ENCODE measurements at places on chromosomes 1 and 21.

DNA sequence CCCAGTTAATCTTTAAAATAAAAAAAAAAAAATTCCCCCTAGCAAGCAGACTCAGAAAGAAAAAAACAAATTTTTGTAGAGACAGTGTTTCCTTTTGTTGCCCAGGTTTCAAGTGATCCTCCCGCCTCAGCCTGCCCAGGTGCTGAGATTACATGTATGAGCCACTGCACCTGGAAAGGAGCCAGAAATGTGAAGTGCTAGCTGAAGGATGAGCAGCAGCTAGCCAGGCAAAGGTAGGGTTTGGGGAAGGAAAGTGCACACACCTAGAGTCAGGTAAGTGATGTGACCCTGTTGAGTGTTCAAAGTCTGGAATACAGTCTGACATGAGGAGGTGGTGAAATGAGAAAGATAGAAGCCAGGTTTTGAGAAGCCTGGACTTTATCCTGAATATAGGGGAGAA, 1.7 kb downstream of the AKR1A1 start:
- no peak for DNase-seq

- no peak for DNase-seq
Measured at GRCh38 chr1:51567653-51568052, 48.6 kb upstream of the EPS15 start.

GRCh38 chr1:160996178-160996577, 24.8 kb downstream of the F11R start:
- no peak for DNase-seq

DNA sequence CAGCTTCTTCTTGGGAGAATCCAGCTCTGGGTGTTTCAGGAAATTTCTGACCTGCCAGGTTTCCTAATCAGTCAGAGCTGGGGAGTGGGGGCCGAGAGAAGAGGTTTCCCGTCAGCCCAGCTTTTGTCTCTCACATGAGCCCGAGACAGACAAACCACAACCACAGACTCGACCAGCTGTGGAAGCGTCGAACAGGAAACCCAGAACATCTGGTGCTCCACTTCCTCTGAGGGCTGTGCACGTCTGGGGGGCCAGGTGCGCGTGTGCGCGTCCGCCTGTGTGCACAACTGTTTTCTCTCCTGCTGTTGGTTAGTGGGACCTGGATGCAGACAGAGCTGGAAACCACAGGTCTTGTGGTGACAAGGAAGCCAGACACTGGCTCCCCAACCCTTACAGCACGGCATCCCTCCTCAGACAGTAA, 113.0 kb upstream of the SLC25A33 start:
- peak; percentile 38 for DNase-seq

DNA sequence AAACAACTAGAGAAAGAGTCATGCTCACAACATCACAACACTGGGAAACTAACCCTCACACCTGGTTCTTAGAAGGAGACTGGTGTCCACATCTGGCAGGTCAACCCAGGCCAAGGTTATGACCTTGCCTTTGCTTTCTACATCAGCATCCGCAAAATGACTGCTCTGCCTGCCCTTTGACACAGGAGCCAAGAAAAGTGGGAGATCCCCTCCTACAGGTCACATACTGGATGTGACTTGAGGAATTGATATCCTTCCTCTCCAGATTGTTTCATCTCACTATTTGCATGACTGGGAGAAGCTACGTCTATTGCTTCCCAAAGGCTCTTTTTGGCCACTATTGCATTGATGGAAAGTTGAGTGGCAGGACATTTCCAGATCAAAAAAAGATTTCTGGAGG, 115.5 kb downstream of the MIS18A start:
- no peak for DNase-seq

DNA sequence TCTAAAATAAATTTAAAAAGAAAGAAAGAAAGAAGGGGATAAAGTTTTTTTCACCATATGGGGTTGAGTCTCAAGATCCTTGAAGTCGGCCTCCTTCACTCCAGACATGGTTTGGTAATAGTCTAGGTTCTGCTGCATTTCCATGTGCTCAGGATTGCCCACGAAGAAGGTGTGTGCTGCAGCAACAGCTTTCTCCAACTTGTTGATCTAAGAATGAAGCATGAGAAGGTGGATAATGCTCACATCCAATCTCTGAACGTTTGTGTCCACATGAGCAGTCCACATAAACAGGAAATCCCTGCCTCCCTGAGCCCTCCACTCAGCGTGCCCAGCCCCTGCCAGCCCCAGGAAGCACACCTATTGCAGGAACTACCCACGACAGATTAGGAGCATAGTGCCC, 4.6 kb downstream of the P3H1 start:
- DNase-seq, result no peak

DNA sequence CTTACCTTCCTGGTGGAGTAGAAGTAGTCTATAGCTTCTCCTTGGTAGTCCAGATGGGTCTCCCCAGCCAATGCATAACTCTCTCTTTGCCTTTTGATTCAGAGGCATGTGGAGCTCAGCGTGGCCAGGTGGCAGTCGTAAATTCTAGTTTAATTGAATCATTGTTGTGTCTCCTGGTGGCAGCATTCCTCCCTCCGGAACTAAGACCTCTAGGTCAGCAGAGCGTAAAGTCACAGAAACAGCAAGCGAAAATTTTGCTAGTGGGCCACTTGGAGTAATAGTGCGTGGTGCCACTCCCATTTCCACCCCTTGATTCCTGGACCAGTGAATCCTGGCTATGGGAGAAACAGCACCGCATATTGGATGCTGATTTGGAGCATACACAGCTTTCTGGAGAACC, 3.9 kb upstream of the TMPRSS2 start:
- DNase-seq, result no peak

GRCh38 chr1:109243860-109244552, 5.3 kb upstream of the CELSR2 start:
- DNase-seq, result no peak

DNA sequence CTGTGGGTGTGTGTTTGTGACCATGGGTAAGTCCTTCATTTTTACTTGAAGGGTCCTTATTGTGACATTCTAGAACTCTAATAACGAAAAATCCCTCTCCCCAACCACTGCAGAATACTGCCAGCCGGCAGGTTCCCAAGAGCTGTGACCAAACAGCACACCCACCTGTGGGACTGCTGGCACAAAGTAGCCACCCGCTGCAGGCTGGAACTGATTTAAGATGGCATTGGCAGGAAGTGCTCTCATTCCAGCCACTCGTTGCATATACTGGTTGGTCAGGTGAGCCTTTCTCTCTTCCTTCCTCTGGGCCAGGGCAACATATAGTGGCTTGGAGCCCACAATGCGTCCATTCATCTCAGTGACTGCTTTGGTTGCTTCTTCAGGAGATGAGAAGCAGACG, 11.6 kb downstream of the PABPC4 start:
- no peak for DNase-seq

DNA sequence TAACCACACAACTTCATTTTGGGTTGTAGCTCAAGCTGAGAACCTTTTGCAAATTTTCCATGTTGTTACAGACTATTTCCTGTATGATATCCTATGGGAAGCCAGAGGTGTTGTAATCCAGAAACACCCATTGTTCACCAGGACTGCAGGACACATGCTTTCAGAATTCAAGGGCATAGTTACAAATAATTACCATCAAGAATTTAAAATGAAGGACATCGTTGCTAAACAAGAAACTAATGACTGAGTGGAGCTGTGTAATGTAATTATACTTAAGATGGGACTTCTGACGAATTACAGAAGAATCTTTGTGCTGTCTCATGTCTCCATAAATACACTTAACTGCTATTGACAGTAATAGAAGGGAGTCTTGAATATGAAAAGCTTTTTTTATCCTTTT, 47.6 kb upstream of the HOOK1 start:
- no peak for DNase-seq

DNA sequence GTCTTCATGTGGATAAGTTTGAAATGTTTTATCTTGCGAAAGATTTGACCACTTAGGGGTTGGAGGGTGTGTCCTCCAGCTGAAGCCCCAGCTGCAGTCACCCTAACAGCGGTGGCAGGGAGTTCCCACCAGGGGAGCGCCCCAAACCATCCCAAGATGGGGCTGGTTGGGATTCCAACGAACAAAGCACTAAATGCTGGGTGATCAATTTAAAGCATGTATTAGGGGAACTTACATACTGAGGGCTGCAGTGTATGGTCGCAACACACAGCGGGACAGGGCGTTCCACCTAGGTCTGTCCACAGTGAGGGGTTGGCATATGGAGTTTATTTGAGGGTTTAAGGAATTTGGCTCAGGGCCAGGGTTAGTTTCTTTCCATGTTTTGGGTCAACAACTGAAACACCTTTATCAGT, 26.3 kb downstream of the SLC37A1 start:
- no peak for DNase-seq

- no peak for DNase-seq
Measured at GRCh38 chr1:10498231-10498630, 23.5 kb downstream of the PEX14 start.

GRCh38 chr1:183804387-183804786, 533 bp upstream of the RGL1 start:
- no peak for DNase-seq

GRCh38 chr21:37748351-37748750, 167.9 kb downstream of the KCNJ6 start:
- no peak for DNase-seq

GRCh38 chr1:107782217-107782845, 182.6 kb downstream of the VAV3 start:
- DNase-seq, result peak; percentile 58

- DNase-seq, result no peak
Measured at GRCh38 chr1:10625076-10625475, 150.3 kb downstream of the PEX14 start.

- DNase-seq, result no peak
Measured at GRCh38 chr21:46666941-46667740, 31.7 kb downstream of the PRMT2 start.

DNA sequence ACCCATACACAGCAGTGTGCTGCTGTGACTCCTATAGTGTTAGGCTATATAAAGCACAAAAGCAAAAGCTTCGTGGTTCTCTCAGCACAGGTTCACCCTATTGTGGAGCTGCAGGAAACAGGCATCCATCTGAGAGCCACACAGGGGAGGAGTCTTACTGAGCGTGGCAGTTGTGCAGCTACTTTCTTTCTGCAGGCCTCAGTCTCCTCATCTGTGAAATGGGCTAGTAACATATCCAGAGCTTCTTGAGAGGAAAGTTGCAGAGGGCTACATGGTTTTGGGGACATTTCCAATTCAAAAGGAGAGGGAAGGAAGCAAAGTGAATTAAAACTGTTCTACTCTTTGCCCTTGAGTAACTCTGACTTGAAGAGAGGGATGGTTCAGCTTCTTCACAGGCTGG, 142.0 kb downstream of the FOXD2 start:
- no peak for DNase-seq

GRCh38 chr1:19341201-19342061, 29.3 kb downstream of the SLC66A1 start:
- DNase-seq, result peak; percentile 72

GRCh38 chr1:55420929-55421716, 206.0 kb upstream of the USP24 start:
- no peak for DNase-seq

GRCh38 chr1:7389201-7389905, 381.7 kb upstream of the VAMP3 start:
- DNase-seq, result no peak

DNA sequence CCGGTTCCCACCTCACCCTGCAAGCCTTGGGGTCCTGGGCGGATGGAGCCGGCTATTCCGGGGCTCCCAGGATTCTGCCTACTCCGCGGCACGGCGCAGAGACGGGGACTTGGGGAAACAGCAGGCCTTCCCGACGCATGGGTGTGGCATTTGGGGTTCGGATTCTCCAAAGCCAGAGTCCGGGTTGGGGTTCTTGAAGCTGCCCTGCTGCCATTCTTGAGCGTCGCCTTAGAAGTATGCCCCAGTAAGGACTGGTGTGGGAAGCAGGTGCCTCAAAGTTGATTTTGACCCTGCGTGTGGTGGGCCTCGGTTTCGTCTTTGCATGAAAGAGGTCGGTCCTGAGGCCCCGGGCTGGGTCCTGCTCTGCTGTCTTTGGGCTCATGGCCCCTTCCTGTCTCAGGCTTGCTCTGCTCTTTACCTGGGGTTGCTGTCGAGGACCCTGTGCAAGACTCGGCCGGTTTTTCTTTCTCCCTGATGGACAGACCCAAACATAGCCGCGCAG, 696 bp downstream of the GUK1 start:
- no peak for DNase-seq

DNA sequence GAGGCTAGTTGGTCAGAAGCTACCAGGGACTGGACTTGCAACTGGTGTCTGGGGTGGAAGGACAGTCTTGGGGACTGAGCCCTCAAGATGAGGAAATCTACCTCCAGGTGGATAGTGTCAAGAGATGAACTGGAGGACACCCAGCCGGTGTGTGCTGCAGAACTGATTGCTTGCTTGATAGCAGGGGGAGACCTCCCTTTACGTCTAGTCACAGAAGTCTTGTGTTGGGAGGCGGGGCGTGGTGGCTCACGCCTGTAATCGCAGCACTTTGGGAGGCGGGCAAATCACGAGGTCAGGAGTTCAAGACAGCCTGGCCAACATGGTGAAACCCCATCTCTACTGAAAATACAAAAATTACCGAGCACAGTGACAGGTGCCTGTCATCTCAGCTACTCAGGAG, 4.9 kb downstream of the RCC2 start:
- no peak for DNase-seq

- peak; percentile 41 for DNase-seq
Measured at GRCh38 chr1:2921970-2922686, 99.1 kb upstream of the ACTRT2 start.

DNA sequence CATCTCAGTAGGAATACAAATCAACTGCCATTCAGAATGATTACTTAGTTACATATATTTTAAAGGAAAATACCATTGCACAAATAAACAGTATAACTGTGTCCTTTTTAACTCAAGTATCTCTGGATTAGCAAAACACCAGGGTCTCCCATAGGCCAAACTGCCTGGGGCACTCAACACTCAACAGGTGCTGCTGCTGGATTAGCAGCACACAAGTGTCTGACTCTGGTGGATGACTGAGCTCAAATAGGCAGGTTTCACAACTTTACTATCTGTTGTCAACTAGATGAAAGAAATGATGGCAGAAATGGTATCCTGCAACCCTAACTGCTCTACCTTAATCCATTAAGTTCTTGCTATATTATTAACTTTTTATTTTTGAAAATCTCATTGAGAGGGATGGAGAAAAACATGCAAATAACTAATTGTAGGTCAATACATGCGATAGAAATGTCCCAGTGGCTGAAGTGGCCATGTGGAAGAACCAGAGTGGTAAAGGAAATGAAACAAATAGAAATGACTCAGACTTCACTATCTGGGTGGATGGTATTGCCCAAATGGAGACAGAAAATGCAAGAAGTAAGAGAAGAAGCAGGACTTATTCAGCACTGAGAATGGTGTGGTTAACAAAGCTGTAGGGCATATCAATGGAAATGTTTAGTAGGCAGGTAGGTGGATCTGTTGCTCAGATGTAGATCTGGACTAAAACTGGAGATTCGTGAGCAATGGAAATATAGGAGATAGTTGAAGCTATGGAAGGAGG, 90.8 kb upstream of the CCDC190 start:
- no peak for DNase-seq

- no peak for DNase-seq
Measured at GRCh38 chr1:248757784-248758195, 2.2 kb upstream of the LYPD8 start.

GRCh38 chr1:96927125-96927524, 205.5 kb downstream of the PTBP2 start:
- DNase-seq, result no peak
